ENCODE measurements at places on chromosomes 5 and 9.
A peak's percentile ranks its signal among the peaks of the same experiment; 100 is the strongest.

- peak; percentile 5 for DNase-seq
Observed at GRCh38 chr5:139251281-139251687, 42.3 kb upstream of the MATR3 start.

- DNase-seq: no peak
Observed at GRCh38 chr5:73705364-73705763, 79.4 kb downstream of the ARHGEF28 start.

DNA sequence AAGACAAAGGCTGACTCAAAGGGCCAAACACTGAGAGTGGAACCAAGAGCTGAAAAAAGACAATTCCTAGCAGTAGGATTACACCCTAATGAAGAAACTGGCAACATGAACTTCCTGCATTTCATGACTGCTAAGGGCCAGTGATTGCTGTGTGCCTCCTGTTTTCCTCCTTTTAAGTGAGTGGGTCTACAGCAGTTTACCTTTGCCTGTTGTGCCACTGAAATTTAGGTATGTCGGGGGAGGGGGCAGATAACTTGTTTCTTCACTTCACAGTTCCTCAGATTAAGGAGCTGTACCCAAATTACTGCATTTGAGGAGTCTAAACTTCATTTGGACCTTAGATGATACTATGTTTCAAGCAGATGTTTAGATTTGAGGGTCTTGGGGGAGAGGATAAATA, 191.7 kb downstream of the MCTP1 start:
- DNase-seq: no peak

- no peak for DNase-seq
Observed at GRCh38 chr9:22682961-22683699, 236.5 kb downstream of the DMRTA1 start.

DNA sequence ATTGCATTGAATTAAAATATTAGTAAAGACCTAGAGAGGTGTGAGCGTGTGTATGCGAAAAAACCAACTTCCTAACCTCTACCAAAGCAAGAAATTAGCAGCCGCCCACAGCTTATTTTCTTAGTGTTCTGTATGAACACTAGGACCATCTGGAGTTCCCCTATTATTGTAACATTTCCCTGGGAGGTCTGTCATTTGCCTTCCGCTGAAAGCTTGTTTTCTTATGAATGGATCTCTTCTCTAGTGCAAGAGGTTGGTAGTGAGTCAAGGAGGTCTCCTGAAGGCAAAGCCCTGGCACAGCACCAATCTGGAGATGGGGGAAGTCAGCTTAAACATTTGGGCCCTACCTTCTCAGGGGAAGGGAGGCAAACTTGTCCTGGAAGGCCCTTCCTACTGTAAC, 10.8 kb downstream of the TNFSF8 start:
- no peak for DNase-seq

DNA sequence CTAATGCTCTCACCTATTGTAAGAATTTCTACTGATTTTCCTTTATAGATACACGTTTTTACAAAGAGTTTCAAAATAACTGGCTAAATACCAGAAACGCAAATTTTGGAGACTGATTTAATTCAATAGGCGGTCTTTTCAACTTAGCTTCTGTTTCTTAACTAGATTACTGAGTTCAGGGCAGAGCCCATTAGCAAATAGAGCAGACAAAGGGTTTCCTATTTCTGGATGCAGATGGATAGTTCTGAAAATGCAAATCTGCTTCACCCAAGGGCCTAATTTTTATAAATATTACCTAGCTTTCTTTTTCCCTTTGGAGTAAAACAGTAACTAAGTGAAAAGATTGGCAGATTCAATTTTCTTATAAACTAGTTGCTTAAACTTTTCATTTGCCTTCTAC, 13.6 kb upstream of the KIAA1958 start:
- DNase-seq: no peak

DNA sequence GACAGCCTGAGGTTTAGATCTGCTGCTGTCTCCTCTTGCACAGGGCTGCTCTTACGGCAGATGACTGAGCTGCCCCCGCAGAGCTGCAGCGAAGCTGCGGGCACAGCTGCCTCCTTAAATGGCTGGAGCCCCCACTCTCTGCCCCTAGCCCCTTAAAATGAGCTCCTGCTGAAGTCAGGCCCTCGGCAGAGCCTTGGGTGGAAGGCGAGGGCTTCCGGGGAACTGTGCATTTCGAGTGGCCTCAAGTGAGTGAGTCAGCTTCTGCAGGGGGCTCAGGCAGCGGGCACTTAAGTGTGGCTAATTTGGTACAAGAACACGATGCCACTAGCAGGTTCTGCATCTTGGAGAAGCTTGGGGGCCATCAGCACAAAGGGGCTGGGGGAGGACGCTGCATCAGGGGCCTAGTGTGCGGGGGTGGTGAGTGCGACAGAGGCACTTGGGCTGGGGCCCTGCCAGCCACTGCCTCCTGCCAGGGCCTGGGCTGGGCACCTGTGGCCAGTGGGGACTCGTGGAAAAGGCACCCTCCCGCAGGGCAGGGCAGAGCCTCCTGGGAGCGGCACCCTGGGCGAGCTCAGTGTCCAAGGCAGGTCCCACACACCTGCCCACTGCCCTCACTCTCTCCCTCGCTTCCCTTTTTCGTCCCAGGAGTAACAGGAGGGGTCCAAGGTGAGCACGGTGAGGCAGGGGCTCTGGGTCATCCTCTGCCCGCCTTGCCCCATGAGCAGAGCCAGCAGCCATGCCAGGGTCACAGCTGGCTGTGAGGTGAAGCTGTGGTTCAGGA, 28.8 kb upstream of the RNU6ATAC start:
- DNase-seq: no peak

- no peak for DNase-seq
Observed at GRCh38 chr5:6611334-6612256, 21.2 kb downstream of the NSUN2 start.

DNA sequence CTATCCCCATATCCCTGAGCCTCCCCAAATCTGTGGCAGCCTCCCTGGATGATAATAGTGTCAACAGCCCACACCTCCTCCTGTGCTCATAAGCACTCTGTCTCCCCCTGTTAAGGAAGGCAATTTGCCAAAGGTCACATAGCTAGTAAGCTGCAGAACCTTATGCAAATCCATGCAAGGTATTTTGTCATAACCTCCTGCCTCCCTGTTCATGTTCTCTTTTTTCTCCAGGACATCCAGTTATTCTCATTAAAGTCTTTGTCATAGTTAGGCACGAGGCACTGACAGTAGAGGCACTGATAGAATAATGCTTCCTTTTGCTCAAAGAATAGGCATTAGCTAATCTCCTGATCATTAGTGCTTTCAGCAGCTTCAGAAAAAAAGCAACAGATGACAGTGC, 10.2 kb upstream of the AUH start:
- no peak for DNase-seq

- no peak for DNase-seq
Observed at GRCh38 chr5:151076616-151077015, 4.2 kb downstream of the TNIP1 start.

DNA sequence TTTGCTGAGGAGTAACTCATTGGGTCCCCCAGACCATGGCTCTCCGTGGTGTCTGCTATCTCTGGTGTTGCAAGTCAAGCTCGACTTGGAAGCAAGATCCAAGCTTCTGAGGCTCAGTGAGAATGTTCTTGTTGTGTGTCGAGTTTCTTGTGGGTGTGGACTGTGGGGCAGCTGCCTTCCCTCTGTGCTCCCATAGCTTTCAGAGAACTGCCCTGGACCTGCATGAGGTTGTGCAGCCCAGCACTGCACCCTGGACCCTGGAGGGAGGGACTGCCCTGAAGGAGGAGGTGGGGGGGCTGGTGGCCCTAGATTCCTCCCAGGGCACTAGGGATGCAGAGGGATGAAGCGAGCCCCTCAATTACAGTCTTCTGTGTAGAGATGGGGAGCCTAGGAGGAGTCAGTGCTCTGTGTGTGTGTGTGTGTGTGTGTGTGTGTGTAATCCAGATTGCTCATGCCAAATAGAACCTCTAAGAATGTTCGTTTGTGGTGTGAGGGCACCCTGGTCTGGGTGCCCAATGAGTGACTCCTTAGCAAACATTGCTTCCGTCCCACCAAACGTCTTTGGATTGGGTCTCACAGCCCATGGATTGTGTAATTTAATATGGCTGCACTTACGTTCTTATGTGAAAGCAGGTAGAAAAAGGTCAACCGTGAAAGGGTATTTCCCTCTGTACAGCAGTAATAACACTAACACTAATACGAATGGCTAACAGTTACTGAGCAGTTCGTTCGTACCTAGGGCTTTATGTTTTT, 143.3 kb upstream of the LMX1B start:
- DNase-seq: peak; percentile 37

- no peak for DNase-seq
Observed at GRCh38 chr9:99213197-99213596, 8.5 kb downstream of the ALG2 start.

DNA sequence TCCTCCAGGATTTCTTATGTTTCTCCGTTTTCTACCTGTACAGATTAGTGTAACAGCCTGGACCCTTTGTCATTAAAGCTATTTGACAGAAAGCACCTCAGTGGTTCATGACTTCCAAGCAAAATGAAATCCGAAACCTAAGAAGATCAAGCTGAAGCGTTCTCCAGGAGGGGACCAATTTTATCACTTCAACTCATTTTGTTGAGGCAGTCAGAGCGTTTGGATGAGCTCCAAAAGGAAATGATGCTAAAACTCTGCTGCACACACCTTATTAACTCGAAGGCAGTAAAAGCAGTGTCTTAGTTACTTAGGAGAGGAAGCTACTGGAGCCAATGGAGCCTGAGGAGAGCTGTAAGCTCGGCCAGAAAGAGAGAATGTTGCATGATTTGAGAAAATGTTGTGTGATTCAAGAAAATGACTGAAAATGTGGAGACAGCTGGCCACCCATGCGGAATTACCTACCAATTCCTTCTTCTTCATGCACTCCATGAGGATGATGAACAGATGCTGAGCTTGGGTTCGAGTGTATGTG, 346.7 kb upstream of the KLF9 start:
- no peak for DNase-seq

DNA sequence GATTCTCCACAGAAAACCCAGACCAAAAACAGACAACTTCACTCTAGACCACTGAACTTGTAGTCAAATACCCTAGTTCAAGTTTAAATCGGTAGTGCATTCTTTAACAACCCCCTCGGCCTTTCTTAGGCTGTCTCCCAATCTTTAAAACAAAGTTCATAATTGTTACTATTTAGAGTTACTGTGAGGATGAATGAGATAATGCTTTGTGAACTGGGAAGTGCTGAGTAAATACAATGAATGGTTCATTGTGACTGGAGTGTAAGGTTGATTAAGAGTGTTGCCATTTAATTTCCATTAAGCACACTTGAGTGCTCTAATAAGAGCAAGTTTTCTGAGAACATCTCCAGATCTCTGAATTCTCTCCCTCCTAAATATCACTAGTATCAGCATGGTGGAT, 228.8 kb upstream of the PIK3R1 start:
- no peak for DNase-seq

- DNase-seq: no peak
Observed at GRCh38 chr9:84343111-84343521, 2.6 kb upstream of the SLC28A3 start.

DNA sequence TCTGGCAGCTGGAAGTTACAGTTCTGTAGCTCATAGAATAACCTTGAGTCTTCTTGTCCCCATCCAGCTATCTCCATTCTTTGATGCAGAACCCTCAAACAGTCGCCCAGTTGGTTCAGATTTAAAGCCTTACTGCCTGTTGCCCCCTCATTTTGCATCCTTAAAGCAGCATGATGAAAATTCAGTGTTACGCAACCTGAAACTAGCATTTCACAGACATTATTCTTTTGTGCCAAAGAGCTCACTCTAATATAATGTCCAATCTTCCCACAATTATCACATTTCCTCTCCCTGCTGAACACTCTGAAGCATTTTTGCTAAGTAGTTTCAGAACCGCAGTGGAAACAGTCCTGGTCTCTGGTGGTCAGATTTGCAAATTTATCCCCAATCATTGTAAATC, 318.0 kb downstream of the PSAT1 start:
- no peak for DNase-seq

DNA sequence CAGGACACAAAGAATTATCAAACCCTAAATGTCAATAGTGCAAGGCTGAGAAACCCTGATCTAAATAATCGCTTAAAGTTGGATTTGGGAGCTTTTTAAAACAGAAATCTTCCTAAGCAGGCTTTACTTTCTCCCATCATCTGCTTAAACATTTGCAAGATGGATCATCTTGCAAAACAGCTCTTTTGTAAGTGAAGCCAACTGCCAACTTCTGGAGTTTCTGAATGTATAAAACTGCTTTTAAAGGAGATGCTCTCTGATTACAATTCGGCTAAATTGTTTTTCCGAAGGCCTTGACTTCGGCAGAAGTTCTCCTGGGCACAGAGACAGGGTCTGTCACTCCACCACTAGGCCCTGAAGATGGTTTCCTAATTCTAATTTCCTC, 1.3 kb downstream of the PTPN3 start:
- no peak for DNase-seq

DNA sequence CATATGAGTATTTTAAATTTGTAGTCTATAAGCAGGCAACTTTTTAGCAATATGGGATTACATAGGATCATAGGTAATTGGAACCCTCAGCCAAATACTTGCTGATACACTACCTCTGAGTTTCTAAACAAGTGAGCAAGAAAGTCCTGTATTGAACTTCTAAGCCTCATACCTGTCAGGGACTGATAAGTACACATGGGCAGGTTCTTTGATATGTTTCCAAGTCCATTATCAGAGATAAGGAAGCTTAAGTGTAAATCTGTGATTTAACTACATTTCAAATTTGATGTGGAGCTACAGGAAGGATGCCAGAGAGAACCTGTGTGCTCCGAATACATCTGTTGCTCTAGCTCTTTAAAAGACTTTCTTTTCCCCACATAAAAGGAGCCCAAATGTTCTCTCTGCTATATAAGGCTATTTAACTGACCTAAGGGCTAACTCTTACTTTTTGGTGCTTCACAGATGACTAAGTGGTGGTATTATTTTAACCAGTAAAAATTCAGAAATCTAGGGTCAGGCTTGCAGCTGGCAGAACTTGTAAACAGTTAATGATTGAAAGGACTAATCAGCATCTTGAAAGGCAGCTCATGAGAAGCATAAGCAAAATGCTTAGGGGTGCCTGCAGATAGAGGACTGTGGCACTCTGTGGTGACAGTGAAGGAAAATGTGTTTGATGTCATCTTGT, 228.6 kb downstream of the NR3C1 start:
- no peak for DNase-seq

DNA sequence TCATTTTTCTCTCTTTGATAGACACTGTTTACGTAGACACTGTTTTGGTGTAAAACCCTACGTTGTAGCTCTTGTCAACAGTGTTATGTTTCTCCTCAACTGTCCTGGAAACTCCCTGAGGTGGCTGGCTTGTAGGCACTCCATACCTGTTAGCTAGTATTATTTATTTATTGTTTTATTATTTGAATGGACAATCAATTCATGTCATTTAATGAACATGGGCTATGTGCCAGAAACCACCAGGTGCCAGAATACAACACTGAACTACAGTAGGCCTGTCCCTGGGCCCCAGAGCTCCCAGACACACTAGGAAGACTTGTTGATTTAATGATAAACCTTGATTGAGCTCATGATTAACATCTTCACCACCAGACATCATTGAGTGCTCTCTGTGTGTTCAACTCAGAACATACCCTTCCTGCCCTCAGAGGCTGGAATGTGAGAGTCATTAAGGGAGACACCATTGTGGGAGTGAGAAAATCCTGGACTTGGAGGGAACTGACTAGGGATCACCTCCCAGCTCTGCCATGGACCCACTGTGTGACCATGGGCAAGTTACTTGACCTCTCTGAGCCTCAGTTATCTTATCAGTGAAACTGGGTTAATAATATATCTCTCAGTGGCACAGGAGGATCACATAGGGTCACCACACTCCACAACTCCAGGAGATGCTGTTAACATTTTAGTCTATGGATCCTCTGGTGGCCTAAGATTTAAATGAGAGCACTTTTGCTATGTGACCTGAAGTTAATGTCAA, 19.2 kb downstream of the IRF1 start:
- DNase-seq: peak; percentile 4
